T1000 (cell line): ENCODE measurements at places on chromosomes 1 and 21.

DNA sequence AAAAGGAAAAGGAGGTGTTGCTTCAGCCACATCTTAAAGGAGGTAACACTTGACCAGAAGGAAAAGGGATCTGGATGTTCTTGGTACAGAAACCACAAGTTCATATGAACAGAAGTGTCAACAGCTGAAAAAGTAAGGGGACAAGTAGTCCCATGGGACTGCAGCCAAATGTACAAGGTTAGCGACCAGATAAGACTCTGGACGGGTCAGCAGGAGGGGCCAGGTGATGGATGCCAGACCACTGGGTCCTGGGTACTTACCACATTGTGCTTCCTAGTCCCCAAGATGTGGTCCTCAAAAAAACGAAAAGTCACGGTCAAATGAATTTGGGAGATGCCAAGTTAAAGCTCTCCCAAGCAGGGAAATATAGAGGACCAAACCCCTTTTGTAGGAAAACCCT, 16.6 kb upstream of the BMP8A start:
- no peak for DNase-seq

DNA sequence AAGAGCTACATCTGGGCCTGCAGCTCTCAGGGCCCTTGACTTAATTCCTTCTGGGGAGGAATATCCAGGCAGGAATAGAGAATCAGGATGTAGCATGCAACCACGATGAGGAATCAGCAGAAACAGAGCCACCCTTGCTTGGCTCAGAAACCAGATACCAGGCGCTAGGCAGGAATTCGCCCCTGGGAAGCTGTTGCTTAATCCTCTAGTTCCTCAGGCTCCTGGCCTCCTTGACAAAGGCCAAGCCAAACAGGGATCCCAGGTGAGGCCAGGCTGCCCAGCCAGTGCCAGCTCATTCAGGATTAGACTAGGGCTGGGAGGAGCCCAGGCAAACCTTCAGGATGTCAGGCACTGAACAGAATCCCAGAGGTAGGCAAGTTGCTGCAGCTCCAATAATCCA, 48.2 kb upstream of the IRF2BP2 start:
- DNase-seq, result no peak

DNA sequence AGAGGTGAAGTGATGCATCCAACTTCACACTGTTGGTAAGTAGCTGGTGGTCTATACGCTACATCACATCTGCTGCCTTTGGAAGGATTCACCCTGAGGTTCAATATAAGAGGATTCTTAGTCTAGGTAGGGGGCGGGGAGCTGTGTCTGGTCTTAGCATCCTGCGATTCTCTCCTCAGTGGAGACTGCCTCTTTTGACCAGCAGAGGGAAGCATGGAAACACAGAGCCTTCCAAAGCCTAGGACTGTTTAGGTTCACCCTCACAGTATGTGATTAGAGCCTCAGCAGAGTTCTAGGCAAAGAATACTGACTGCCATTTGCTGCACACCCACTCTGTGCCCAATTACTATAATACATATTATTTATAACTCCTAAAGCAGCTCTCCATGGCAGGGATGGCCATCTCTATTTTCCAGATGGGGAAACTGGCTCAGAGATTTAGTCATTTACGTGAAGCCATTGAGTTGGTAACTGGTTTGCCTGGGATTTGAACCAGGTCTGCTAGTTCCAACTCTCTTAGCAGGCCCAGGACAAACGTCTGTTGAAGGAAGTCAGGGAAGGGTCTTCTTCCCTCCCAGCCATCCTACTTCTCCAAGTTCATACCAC, 28.9 kb upstream of the EFCAB14 start:
- no peak for DNase-seq

GRCh38 chr1:15584489-15585363, at the start of gene AGMAT:
TSS of gene AGMAT (minus strand) at chr1:15585051. CDS start at chr1:15584967, 84 bp downstream.
- no peak for DNase-seq

DNA sequence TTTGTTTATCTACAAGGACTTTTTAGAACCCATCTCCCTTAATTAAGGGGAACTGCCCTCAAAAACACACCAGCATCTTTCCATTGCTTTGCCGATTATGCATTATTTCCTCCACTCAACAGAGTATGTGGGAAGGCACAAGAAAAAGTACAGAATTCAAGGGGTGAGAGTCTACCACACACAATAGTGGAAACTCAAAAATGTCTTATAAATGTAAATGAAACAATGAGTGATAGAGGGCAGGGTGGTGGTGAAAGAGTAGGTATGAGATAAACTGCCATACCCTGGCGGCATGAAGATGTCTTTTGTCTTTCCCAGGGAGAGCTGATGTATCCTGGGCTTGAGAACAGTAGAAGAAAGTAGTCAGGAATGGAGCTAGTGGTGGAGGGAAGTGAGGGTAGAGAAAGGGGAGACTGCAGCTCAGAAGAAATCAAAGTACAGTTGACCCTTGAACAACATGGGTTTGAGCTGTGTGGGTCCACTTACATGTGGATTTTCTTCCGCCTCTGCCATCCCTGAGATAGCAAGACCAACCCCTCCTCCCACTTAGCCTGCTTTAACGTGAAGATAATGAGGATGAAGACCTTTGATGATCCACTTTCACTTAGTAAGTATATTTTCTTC, 24.4 kb downstream of the CD58 start:
- no peak for DNase-seq
